Central memory CD4-positive, alpha-beta T cell (primary cell): ENCODE measurements at places on chromosomes 7 and 10.

- peak; percentile 24 for DNase-seq
These were observed 38.0 kb downstream of the ZNRF2 start for GRCh38 chr7:30322271-30323005.

GRCh38 chr10:86868353-86868752, 89.1 kb downstream of the MMRN2 start:
- DNase-seq, result no peak

GRCh38 chr7:128271942-128272481, 30.9 kb downstream of the LEP start:
- no peak for DNase-seq

GRCh38 chr7:24778543-24779282, 21.4 kb upstream of the GSDME start:
- DNase-seq, result no peak

DNA sequence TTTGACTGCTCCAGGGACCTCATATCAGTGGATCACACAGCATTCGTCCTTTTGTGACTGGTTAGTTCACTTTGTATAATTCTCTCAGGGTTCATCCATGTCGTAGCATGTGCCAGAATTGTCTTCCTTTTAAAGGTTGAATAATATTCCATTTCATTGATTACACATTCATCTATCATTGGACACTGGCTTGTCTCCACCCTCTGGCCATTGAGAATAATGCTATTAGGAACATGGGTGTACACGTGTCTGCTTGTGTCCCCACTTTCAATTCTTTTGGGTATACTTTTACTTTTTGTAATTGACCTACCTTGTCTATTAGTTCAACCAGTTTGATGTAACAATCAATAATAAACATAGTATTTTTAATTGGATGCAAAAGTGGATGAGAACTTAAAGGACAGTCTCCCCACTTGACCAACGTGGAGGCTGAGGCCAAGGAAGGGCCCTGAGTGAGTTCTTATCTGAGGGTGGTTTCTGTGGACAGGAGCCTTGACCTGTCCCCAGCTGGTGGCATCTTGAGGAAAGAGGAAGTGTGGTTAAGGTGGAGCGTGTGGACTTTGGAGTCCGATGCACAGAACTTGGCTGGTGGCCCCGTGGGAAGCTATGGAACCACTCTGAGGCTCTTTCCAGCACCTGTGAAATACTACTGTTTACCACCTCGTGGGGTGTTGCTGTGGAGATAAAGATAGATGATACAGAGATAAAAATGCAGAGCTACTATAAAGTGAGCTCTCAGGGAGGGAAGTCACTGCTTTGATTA, 16.6 kb downstream of the WDFY4 start:
- DNase-seq, result no peak

DNA sequence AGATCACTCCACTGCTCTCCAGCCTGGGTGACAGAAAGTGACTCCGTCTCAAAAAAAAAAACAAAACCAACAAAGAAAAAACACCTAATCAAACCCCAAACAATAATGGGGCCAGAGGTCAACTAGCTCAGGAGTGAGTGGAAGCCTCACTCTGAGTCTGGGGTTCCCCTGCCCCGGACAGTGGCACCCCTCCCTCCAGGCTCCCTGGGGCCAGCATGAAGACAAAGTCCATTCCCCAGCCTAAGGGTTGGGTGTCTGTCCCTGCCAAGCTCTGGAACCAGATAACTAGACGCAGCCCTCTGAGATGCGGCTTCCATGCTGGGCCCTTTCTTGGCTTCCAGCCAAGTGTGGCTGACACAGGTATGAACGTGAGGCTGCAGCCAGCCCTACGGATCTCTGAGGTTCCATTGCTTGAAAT, 1.7 kb upstream of the FUOM start:
- no peak for DNase-seq

GRCh38 chr7:73520673-73521635, 1.1 kb downstream of the BAZ1B start:
- no peak for DNase-seq

DNA sequence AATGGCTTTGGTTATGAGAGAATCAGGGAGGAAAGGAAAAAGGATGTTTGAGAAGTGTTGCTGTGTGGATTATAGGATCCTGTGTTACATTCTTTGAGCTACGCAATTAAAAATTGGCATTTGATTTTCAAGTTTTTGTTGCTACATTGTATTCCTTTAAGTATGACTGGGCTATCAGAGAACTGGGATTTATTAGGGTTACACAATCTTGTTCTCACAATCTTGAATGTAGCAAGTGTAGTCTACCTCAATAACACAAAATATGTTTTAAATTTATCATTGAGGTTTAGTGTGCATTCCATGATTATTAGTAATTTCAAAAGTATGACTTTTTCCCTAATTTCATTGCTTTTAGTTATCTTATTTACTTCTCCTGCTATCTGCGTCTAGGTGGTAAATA, 113.9 kb downstream of the CACNB2 start:
- DNase-seq, result no peak
